Activated CD8-positive, alpha-beta memory T cell treated with anti-CD3 and anti-CD28 coated beads for 1 hour (primary cell): ENCODE measurements at places on chromosomes 6 and 20.
A peak's percentile ranks its signal among the peaks of the same experiment; 100 is the strongest.

GRCh38 chr6:2110504-2110903, 134.9 kb downstream of the GMDS start:
- DNase-seq = no peak

GRCh38 chr6:23086100-23086499, 516.7 kb downstream of the HDGFL1 start:
- no peak for DNase-seq

GRCh38 chr20:56810141-56810540, 181.0 kb downstream of the TFAP2C start:
- no peak for DNase-seq

GRCh38 chr6:80625405-80625804, 518.9 kb downstream of the BCKDHB start:
- DNase-seq = no peak

GRCh38 chr6:24394780-24395437, 7.8 kb upstream of the MRS2 start:
- DNase-seq = no peak

DNA sequence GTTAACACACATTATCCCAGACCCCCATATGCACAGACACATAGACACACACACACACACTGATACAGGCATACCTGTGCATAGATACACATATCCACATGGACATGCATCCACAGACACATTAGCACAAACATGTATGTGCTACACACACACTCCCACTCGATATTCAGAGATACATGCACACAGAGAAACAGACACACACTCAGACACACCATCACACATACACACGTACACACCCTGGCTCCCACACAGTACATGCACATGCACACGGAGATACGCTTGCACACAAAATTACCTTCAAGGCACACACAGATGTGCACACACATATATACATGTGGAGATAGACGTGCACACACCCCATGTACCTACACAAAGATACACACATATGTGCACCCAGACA, 19.7 kb downstream of the RBM38 start:
- DNase-seq = no peak

DNA sequence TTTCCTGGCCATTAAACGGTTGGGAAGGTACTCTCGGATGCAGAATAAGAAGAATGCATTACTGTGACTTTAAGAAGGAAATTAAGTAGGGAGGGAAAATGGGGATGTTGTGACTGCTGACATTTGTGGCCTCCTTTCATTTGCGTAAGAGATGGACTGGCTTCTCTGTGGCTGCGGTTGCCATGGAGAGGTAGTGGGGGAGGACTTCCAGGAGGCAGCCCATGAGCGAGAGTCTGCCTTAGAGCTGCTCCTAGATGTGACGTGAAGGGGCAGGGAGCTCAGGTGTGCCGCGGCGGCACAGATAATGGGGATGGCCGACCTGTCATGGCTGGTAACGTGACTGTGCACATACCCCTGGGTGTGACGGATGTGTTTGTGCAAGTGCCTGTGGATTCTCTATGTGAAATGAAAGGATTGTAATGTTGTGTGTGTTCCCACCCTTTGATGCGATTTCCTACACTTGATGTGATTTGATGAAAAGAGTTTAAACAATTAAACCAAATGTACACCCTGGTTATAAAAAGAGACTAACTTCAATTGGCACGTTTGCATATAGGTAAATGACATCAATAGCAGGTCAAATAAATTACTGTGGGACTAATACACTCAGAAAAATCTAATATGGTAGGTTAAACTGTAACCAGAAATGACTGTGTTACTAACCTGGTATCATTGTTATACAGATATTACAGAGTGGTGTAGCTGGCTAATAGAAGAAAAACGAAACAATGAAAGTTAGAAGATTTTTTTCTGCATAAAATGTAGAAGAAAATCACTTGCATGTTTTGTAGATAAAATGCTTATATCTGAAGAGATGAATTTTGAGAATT, 48.9 kb downstream of the HIVEP1 start:
- DNase-seq = peak; percentile 63

DNA sequence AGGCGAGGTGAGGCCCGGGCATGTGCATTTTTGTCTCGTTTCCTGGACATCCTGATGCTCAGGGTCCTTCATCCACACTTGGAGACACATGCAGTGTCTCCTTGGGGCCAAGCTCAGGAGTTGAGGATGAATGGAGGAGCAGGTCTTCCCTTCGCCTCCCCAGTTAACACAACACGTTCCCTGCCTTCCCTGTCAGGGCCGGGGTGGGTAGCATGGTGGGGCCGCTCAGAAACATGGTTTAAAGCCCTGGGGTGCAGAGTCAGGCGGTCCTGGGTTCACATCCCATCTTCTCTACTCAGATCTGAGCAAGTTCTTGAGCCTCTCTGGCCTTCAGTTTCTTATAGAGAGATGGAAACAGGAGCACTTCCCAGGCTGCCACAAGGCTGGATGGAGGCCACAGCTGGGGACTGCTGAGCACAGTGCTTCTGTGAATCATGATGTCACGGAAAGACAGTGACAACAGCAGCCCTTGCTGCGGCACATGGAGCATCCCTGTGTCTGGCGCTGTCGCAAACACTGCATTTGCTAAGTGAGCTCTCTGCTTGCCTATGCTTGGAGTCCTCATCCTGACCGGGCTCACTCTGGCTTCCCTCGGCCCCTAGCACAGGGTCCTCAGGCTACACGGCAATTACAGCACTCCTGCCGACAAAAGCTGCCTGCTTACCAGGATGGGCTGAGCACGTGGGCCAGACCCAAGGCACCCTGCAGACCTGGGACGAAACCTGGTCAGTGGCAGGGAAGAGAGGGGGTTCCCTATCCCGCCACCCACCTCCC, 45.6 kb upstream of the STX16 start:
- DNase-seq = no peak

DNA sequence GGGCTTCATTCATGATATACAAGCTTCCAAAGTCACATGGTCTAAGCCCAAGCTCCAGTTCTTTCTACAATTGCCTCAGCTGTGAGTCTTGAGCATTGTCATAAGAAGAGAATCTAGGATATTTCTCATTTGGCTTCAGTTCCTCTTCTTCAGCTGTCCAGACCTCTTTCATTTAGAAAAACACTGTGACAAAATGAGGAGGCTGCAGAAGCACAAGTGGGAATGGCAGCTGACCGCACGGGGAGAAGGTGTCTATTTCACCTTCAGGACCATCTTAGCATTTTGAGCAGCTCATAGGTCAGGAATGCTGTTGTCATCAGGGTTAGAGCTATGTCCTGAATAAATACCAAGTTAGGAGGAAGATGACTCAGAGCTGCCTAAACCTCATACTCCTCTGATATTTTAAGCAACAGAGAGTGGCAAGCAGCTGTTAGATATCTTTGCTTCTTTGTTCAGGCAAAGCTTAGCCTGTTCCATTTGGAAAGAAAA, 390.1 kb upstream of the CITED2 start:
- DNase-seq = no peak

DNA sequence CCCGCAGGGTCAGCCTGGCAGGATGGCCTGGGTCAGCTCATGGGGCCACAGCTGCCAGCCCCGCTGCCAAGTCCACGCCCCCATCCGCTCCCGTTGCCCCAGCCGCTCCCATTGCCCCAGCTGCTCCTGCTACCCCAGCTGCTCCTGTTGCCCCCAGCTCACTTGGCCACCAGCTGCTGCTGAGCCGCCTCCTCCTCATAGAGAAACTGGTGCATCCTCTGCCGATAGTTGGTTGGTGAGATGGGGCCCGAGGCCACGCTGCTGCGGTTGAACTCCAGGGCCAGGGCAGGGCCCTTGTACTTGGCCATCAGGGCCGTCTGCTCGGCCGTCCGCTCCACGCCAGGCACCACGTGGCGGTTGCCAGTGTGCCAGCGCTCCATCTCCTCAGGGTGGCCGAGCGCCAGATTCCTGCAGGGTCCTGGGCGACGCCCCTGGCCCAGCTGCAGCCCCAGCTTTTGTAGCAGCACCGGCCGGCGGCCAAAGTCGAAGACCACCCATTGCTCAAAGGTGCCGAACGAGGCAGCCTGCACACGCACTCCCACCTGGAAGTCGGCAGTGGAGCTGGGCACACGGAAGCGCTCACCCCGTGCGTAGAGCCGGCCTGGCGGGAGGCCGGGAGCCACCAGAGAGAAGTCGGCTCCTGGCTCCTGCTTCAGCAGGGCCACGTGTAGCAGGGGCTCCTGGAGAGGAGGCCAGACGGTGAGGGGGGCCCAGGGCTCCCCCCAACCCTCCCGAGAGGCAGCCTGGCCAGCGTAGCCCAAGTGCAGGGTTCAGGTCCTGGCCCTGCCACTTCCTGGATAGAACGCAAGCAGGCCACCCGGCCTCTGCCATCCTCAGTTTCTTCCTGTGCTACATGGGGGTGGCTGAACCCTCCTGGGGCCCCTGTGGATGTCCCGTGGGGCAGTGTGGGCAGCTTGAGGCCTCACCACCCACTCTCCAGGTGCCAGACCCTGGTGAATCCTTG, 4.8 kb downstream of the HELZ2 start:
- DNase-seq = no peak

- DNase-seq = peak; percentile 42
These were observed 651 bp upstream of the TAPBP start for GRCh38 chr6:33314515-33314942.

GRCh38 chr20:615514-615913, 5.4 kb upstream of the TCF15 start:
- DNase-seq = no peak
